Renal cortex interstitium (tissue), 15 donors: ENCODE measurements at places on chromosomes 12 and 14. TPM values are rescaled to one million over a fixed set of nuclear protein-coding genes. Genes with fewer than 3 reads are reported as not detected.

DNA sequence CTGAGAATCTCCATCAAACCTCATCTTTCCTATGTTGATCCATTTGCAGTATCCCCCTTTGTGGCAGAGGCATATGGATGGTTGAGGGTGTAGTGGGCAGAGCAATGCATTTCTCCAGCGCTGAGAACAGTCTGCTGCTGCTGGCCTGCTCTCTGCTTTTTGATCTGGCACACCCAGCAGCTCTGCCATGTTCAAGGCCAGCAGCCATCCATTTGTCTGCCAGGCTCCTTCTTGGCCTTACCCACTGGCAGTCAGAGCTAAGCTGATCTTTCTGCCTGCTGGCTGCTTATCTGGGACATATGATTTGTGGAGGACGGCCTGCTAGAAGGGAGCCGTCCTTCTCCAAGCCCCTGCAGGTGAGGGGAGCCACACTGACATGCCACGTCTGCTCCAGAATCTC is 17.0 kb downstream of the NPC2 start:
- DNase-seq, result no peak

- no peak for DNase-seq
Measured at GRCh38 chr12:67048371-67048770, 220.8 kb upstream of the CAND1 start.

- no peak for DNase-seq
Measured at GRCh38 chr12:80041071-80041470, 58.3 kb upstream of the OTOGL start.

DNA sequence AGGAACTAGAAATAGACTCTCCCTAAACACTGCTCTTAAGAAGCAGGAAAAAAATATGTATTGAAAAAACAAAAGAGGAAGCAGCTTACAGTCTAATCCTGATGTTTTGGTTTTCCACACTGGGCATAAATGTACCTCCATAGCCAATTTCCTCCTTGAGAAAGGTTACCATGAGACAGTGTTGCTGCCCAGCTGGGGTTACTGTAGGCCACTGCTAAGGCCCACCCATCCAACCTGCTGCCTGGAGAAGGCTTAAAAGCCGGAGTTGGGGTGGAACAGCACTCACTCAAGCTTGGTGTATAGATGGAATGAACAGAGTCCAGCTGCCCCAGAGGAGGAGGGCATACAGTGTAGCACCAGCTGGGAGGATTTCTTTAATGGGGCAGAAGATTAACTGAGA is 41.1 kb downstream of the ERG28 start:
- no peak for DNase-seq

- no peak for DNase-seq
Measured at GRCh38 chr14:69877492-69877891, 1.7 kb upstream of the SMOC1 start.

RIN3 gene
- 6.3 TPM for polyA plus RNA-seq

DNA sequence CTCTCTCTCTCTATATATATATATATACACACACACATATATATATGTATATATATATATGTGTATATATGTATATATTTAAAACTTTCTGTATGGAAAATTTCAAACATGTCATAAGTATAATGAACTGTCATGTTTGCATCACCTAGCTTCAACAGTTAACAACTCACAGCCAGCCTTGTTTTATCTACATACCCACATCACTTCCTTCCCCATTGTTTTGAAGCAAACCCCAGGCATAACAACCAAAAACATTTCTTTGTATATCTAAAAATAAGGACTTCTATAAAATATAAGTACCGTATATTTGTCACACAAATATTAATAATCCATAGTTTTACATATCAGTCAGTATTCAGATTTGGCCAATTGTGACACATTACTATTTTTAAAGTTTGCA is 57.4 kb downstream of the PAPOLA start:
- no peak for DNase-seq
